Neural crest cell (in vitro differentiated cells): ENCODE measurements at places on chromosomes 11 and 22.
A peak's percentile ranks its signal among the peaks of the same experiment; 100 is the strongest.

DNA sequence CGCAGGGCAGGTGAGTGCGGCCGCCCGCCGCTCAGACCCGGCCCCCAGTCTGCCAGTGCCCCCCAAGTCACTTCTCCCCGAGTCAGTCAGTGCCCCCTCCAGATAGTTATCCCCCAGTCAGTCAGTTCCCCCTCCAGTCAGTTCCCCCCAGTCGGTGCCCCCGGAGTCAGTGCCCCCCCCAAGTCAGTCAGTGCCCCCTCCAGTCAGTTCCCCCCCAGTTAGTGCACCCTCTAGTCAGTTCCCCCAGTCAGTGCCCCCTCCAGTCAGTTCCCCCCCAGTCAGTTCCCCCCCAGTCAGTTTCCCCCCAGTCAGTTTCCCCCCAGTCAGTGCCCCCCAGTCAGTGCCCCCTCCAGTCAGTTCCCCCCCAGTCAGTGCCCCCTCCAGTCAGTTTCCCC, 411 bp downstream of the PPP6R2 start:
- DNase-seq, result no peak

DNA sequence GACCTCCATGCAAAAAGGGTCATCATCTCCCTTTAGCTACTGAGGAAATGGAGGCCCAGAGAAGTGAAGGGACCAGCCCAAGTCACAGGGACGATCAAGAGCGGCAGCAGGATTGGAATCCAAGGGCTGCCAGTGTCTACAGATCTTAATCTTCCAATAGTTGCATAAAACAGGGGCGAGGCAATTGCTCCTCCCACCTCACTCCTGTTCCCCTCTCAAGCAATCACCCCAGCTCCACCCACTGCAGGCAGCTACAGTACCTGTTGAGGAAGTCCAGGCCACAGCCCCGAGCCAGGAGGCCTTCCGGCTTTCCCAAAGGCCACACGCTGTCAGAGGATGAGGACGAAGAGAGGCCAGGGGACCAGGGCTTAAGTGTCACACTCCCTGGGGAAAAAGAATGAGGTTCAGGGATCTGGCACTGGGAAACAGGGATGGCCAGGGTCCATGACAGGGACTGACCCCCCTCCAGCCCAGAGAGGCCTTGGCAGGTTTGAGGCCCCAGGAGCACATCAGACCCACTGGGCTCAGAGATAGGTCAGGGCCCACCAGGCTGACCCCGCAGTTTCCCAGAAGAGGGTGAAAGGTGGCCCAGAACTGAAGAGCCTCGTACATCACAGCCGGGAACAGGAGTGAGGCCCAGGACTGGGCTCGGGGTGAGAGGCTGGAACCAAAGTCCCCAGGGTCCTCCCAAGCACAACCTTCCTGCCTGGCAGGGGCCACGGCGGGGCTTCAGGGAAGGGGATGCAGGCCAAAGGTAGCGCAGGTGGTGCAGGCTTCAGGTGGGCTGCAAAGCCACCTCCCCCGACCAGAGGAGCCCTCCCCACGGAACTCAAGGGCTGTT, 16.4 kb upstream of the MFNG start:
- no peak for DNase-seq

DNA sequence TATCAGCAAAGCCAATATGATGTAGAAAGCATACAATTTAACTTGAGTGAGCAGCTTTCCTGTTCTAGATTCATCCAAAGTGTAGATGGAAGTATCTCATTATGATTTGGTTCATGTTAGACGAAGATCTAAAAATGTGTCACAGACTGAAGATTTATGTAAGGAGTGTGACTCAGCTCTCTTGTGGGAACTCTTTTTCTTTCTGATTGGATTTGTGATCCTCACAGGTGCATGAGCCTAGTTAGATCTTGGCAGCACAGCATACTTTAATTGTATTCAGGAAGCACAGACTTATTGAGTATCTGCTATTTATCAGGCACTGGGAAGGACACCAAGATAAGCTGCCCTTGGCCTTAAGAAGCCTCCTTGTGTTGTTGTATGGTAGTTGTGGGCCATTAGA, 147.1 kb downstream of the C11orf91 start:
- DNase-seq, result no peak

GRCh38 chr11:128400382-128401203, 186.8 kb downstream of the ETS1 start:
- DNase-seq, result no peak

DNA sequence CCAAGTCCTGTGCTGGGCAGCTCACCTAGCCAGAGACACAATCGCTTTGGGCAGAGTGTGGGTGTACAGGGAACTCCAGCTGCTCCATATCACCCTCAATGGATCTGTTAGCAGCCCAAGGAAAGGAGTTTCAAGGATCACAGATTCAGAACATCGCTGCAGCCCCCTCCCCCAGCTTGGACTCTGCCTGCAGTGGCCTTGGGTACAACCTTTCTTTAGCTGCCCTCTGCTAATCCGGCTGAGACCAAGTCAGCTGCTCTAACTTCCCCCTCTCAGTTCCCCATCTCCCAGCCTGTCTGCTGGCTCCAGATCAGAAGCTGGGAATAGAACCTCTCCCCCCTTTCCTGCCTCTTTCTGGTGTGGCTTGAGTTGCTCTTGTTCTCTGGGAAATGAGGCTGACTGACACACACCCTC, 1.3 kb downstream of the TMEM86A start:
- DNase-seq, result no peak

DNA sequence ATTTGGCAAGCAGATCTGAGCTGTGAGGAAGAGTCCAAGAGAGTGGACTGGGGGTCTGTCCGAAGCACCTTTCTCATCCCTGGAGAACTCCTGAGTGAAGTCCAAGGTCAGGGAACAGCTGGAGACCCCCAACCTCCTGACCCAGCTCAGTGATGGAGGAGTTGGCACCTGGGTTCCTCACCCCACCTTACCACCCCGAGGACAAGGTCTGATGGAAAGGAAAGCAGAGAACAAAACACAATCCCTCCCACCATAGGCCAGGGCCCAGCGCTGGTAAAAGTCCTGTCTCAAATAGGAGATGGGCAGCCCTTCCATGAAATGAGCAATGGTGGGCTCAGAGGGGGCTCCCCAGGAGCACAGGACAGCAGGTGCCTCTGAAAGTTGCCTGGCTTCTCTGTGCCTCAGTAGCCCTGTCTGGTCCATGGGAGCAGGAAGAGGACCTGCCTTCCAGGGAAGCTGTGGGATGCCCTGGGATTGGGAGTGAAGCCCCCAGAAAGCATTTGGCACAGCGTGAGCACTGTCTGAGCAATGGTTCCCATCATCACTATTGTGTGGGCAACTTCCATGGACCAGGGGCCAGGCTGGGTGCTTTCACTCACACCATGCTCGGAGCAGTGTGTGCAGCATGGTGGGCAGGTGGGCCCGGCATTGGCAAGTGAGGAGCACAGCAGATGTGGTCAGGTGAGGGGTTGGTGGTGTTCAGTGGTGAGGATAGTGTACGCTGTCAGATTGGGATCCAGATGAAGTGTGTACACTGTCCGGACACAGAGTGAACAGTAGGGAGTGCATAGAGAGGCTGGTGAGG, 7.5 kb downstream of the TRIM29 start:
- DNase-seq, result no peak

GRCh38 chr11:72141066-72141465, 5.5 kb downstream of the FOLR3 start:
- DNase-seq, result no peak

- DNase-seq, result peak; percentile 30
These were observed 35.9 kb downstream of the RPL3 start for GRCh38 chr22:39283322-39284141.

DNA sequence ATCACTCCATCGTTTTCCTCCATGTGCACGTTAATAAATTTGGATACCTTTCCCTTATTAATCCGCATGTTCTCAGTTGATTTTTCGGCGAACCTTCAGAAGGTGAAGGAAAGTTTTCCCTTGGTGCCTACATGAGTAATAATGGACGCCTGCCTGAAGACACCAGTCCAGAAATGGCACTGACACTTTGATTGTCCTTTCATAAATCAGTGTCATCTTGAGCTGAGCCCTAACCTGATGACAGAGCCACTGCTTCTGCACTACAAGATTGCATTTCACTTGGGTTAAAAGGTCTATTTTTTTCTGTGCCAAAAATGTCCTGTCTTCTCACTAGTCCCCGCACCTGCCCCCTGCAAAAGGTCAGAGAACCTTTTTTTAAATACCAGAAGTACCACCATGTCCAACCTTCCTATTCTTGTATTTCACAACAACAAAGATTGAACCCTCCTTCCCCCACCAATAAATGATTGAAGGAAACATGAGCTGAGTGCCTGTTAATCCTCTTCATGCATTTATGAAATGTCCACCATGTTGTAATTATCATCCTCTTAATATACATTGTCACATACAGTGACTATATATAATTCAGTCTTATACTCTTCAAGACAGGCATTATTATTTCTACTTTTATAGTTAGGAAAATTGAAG, 219.9 kb upstream of the UBASH3B start:
- DNase-seq, result no peak

- DNase-seq, result no peak
These were observed 192.5 kb downstream of the DDX10 start for GRCh38 chr11:108857382-108857781.

DNA sequence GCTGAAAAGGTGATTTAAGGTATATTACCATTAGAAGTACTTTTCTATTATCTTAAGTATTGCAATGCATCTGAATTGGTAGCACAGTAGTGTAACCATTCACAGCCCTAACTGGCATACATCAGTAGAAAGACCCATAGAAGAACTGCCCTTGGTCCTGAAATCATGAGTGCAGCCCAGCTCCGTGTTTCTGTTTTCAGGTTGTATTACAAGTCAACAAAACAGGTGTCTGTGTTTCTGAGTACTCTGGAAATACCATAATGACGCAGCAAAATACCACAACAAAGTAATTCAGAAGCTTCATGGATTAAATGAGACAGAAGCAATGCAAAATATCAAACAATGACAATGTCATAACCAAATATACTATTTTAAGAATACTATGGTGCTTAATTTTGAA, 226.3 kb downstream of the OPCML start:
- DNase-seq, result no peak

- DNase-seq, result no peak
These were observed 4.1 kb downstream of the SLC22A25 start for GRCh38 chr11:63239254-63239653.

- DNase-seq, result no peak
These were observed 2.1 kb upstream of the MOB2 start for GRCh38 chr11:1488575-1489180.

DNA sequence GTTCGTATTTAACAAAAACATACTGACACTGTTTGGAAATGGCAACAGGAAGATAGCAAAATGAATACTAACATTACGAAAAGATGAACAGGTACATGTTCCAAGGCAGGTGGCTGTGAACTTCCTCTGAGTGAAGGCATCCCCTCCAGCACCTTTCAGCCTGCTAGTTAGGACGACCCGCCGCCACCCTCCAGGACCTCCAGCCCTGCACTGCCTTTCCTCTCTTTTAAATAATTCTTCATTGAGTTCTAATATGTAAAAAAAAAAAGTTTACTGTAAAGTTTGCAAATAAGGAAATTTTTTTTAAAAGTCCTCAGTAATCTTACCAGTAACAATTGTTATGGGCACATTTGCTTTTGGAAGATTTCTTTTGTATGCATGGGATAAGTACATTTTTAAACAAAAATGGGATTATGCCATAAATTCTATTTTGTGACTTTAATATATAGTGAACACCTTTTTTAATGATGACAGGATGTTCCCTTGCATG, 6.0 kb downstream of the NEAT1 start:
- DNase-seq, result no peak

DNA sequence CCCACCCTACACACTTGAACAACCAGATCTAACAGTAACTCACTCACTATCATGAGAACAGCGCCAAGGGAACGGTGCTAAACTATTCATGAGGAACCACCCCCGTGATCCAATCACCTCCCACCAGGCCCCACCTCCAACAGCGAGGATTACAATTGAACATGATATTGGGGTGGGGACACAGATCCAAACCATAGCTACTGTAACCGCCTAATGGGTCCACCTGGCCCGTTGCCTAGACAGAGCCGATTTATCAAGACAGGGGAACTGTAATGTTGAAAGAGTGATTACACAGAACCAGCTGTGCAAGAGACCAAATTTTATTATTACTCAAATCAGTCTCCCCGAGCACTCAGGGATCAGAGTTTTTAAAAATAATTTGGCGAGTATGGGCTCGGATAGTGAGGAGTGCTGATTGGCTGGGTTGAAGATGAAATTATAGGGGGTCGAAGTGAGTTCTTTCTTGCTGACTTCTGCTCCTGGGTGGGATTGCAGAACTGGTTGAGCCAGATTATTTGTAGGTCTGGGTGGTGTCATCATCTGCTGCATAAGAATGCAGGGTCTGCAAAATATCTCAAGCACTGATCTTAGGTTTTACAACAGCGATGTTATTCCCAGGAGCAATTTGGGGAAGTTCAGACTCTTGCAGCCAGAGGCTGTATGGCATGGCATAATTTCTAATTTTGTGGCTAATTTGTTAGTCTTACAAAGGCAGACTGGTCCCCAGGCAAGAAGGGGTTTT, 17.9 kb upstream of the ZC3H12C start:
- DNase-seq, result no peak

- DNase-seq, result no peak
These were observed 102.5 kb downstream of the KCNA4 start for GRCh38 chr11:29914203-29914930.

DNA sequence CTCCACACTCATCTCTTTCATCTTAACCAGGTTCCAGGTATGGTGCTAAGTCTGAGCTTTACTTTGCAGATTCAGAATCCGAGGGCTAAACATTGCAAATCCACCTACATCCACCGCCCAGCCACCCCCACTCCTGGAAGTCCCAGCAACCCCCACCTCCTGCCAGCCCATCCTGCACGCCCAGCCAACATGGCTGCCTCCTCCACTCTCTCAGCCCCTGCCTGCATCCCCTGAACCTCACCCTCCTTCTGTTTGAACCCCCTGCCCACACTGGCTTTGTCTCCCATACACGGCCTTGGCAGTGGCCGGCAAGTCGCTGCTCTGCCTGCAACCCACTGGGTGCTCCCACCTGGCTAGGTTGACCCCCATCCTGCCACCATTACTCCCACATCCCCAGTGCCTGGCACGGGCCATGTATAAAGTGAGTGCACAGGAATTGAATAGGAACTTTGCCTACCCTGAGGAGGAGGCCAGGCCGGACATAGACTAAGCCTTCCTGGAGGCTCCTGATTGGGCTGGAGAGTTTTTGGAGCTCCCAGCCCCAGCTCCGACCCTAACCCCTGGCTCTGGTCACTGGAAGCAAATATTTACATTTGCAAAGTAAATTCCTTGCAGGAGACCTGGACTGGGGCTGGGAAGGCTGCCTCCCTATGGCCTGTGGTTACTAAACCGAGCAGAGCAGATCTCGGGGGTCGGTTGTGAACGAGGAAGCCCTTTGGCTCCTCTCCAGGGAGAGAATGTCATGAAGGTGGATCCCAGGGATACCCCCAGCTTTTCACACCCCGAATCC, 14.4 kb downstream of the EMID1 start:
- DNase-seq, result no peak
